ENCODE measurements at places on chromosomes 2 and 18. TPM values are rescaled to one million over a fixed set of nuclear protein-coding genes. Genes with fewer than 3 reads are reported as not detected.

GALNT5 gene
- 3.9 TPM for total RNA-seq

EIF2B4 gene
- total RNA-seq = 43.8 TPM

- no peak overlapping the region for H3K4me3 ChIP-seq
- no peak overlapping the region for H3K27ac ChIP-seq
- H3K4me1 ChIP-seq = no peaks in the 10 kb centered on the region
- H3K27me3 ChIP-seq = no peaks in the 10 kb centered on the region
These were observed 1585.0 kb upstream of the ACVR2A start for GRCh38 chr2:146259816-146260215.

- no peaks in the 10 kb centered on the region for H3K4me1 ChIP-seq
- no peaks in the 10 kb centered on the region for H3K36me3 ChIP-seq
- H3K27me3 ChIP-seq = no peaks in the 10 kb centered on the region
- H3K4me3 ChIP-seq = no peak overlapping the region
These were observed 65.6 kb upstream of the NOSTRIN start for GRCh38 chr2:168736649-168737445.

- no peak overlapping the region for H3K4me3 ChIP-seq
- peaks cover 10% of the 10 kb centered on the region for H3K36me3 ChIP-seq
- H3K4me1 ChIP-seq = no peaks in the 10 kb centered on the region
- no peak for DNase-seq
- H3K27me3 ChIP-seq = no peaks in the 10 kb centered on the region
These were observed 69.3 kb downstream of the FARP2 start for GRCh38 chr2:241425368-241425767.

DNA sequence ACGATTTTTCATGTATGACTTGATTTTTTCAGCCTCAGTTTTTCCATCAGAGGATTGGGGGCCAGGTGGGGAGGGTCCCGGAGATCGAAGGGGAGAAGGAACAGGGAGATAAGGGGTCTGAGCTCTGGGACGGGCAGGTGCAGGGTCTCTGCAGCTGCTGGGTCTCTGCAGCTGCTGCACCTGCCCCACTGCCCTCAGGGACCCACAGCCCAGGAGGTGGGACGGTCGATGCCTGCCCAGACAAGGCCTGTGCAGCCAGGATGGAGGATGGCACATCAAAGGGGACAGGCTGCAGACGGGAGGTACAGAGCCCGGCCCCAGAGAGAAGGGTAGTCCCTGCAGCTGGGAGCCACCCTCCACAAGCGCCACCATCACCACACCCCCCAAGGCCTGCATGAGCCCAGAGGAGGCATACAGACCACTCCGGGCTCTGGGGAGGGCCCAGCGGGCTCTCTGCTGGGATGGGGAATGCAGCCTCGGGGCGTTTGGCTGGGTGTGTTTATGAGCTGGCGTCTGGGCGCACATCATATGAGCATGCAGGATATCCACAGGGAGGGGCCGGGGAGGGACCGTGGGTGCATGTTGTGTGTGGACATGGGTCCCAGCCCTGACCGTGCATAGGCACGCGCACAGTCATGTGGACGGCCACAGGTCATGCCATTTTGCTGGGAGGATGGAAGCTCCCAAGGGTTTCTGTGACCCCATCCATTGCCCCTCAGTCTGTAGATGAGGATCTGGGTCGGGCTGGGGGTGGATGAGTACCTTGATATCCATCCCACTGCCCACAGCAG is 34.9 kb upstream of the GPC1 start:
- no peaks in the 10 kb centered on the region for H3K27me3 ChIP-seq
- no peak for DNase-seq
- H3K27ac ChIP-seq = no peak overlapping the region
- H3K36me3 ChIP-seq = no peaks in the 10 kb centered on the region
- no peaks in the 10 kb centered on the region for H3K4me1 ChIP-seq
